T-cell (primary cell): ENCODE measurements at places on chromosomes 16 and 17.

DNA sequence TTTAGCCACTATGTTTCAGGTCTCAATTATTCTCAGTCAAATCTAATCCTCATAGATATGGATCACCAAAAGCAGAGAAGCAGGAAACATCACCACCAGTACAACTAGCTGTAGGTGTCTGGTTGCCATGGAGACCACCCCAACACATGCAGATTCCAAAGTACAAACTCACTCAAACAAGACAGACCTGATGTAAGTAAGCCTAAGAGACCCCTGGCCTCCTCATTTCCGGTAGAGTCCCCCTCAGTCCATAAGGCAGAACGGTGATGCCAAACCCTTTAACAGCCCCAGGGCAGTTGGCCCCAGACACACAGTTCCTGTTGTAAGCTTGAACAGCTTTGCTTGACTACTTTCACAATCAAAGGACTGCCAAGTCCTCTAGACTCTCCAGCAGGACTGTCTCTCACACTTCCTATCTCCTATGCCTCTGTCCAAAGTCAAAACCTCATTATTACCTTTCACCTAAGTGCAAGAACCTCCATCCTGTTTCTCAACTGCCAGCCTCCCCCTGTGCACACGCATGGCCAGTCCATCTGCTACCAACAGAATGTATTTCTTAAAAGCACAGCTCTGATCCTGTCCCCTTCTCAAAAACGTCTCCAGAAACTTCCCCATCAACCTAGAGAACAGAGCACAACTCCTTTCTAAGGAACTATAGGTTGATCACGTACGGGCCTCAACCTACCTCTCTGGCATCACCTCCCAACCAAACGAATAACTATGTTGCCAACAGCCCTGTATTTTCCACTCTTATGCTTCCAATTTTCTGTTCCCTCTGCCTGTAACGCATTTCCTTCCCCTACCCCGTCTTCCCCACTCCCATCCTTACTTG lies 23.9 kb downstream of the SLC39A11 start:
- no peak overlapping the region for H3K27ac ChIP-seq
- no peaks in the 10 kb centered on the region for H3K27me3 ChIP-seq
- peaks cover 7% of the 10 kb centered on the region for H3K36me3 ChIP-seq
- H3K4me3 ChIP-seq: no peak overlapping the region

DNA sequence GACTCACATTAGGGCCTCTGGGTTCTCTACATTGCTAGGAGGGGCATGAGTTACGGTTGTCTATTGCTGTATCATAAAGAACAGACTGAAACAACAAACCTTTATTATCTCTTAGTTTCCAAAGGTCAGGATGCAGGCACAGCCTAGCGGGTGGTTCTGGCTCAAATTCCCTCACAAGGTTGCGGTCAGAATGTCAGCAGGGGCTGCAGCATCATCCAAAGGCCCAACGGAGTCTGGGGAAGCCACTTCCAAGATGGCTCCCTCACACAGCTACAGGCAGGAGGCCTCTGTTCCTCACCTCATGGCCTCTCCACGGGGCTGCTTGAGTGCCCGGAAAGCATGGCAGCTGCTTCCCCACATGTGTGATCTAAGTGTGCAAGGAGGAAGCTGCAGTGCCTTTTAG lies 29.6 kb upstream of the ZFPM1 start:
- H3K4me1 ChIP-seq: no peaks in the 10 kb centered on the region
- no peak overlapping the region for H3K4me3 ChIP-seq
- no peaks in the 10 kb centered on the region for H3K36me3 ChIP-seq
- no peak overlapping the region for H3K27ac ChIP-seq
- no peak for DNase-seq
- H3K27me3 ChIP-seq: peaks cover 29% of the 10 kb centered on the region

- no peak overlapping the region for H3K27ac ChIP-seq
- no peaks in the 10 kb centered on the region for H3K27me3 ChIP-seq
- no peak for DNase-seq
- peaks cover 29% of the 10 kb centered on the region for H3K36me3 ChIP-seq
- H3K4me1 ChIP-seq: no peaks in the 10 kb centered on the region
- no peak overlapping the region for H3K4me3 ChIP-seq
Observed at GRCh38 chr16:30740364-30741251, 7.6 kb upstream of the PHKG2 start.

- no peaks in the 10 kb centered on the region for H3K4me1 ChIP-seq
- H3K4me3 ChIP-seq: no peak overlapping the region
- no peaks in the 10 kb centered on the region for H3K27me3 ChIP-seq
- no peak overlapping the region for H3K27ac ChIP-seq
Observed at GRCh38 chr16:50229149-50229726, 37.1 kb upstream of the ADCY7 start.

DNA sequence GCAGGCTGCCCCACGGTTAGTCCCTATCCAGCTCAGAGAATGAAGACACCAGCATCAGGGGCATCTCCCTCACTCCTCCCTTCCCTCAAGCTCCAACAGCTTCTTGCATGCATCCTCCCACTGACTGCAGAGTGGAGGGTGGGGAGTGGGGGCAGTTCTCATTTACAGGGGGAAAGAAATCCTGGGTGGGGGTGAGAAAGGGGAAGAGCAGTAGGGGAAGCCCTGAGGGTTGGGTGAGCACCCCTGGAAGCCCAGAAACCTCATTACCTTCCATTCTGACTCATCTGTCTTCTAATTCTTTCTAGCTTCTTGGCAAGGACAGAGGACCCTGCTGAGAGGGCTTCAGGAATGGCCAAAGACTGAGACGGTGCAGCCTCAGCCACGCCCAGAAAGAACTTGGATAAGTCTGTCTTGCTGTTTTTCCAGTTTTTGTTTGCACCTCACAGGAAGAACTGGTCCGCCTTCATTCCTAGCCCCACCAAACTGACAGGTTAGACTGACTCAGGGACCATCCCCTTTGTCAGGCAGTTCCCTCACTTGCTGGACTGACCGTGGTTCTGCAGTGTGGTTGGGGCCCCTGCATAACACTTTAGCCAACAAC lies 52.5 kb upstream of the WSB1 start:
- no peak overlapping the region for H3K27ac ChIP-seq
- DNase-seq: no peak

GRCh38 chr16:75228143-75228976 lies 9.6 kb downstream of the CTRB1 start:
- no peaks in the 10 kb centered on the region for H3K36me3 ChIP-seq
- no peak for DNase-seq
- H3K4me1 ChIP-seq: no peaks in the 10 kb centered on the region
- no peak overlapping the region for H3K27ac ChIP-seq

DNA sequence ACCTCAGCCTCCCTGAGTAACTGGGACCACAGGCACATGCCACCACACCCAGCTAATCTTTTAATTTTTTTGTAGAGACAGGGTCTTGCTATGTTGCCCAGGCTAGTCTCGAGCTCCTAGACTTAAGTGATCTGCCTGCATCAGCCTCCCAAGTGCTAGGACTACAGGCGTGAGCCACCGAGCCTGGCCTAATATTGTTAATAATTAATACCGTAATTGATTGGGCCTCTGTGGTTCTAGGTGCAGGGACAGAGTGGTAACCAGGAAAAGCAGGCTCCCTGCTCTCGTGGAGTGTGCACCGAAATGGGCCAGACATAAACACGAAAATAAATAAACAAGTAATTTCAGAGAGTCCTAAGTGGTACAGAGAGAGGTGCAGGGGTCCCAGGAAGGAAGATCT lies 241.0 kb downstream of the GSG1L start:
- H3K27ac ChIP-seq: no peak overlapping the region
- no peaks in the 10 kb centered on the region for H3K4me1 ChIP-seq
- no peak overlapping the region for H3K4me3 ChIP-seq
- H3K36me3 ChIP-seq: no peaks in the 10 kb centered on the region
- H3K27me3 ChIP-seq: peaks cover 25% of the 10 kb centered on the region
- DNase-seq: no peak

DNA sequence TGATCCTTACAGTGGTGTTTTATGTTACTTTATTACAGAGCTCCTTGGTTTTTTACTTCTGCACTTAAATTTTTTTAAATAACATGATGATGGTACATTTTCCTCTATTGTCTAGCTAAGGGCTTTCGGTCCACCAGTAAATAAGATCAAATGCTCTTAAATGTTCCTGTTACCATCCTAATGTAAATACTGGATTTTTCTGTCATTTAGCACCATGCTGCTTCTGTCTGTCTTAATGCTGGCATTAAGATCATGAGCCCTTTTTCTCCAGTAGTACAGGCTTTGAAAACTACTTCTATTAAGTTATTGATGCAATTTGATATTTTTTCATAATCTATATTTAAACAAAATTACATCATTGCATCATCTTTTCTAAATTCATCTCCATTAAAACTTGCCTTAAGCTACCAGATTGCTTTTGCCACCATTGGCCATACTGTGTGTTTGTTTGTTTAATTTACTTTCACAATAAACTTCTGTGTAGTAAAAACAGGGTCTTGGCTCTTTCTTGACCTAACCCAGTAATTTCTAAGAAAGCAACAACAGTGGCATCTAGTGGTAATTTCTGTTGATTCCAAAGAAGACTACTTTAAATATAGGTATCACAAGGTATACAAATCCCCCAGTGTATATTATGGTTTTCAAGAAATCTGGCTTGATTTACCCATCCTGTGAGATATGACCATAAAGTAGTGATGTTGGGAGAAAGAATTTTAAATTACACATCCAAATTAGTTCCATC lies 9.0 kb upstream of the PHAF1 start:
- H3K4me3 ChIP-seq: no peak overlapping the region
- H3K27me3 ChIP-seq: no peaks in the 10 kb centered on the region
- H3K4me1 ChIP-seq: no peaks in the 10 kb centered on the region
- no peaks in the 10 kb centered on the region for H3K36me3 ChIP-seq

DNA sequence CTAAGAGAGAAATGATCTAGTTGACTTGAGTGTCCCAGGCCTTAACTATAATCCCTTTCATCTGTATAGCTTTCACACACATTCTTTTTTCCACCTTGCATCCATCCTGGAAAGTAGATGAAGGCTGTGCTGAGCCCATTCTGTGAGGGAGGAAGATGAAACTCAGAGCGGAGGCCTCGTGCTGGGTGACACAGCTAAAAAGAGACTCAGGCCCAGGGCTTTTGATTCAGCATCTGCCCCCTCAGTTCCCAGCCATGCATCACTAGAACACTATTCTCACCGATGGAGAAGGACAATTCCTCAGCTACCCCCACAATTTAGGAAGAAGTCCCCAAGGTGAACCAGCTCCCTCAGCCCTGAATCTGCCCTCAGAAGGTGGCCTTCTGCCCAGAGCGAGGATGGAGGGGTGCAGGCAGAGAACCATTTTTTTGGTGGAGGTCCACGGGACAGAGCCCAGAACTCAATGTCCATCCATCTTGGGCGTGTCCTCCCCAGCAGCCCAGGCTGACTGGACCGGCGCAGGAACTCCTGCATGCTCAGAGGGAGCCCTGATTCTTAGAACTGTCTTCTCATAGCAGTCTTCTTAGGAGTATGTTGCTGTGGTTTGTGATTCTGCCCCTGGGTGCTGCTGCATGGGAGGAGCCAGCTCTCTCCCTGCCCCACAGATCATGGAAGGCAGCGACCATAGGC lies 5.8 kb upstream of the MYCBPAP start:
- H3K36me3 ChIP-seq: no peaks in the 10 kb centered on the region
- no peak for DNase-seq
- H3K4me3 ChIP-seq: no peak overlapping the region
- H3K4me1 ChIP-seq: peaks cover under 1% of the 10 kb centered on the region
- no peak overlapping the region for H3K27ac ChIP-seq

DNA sequence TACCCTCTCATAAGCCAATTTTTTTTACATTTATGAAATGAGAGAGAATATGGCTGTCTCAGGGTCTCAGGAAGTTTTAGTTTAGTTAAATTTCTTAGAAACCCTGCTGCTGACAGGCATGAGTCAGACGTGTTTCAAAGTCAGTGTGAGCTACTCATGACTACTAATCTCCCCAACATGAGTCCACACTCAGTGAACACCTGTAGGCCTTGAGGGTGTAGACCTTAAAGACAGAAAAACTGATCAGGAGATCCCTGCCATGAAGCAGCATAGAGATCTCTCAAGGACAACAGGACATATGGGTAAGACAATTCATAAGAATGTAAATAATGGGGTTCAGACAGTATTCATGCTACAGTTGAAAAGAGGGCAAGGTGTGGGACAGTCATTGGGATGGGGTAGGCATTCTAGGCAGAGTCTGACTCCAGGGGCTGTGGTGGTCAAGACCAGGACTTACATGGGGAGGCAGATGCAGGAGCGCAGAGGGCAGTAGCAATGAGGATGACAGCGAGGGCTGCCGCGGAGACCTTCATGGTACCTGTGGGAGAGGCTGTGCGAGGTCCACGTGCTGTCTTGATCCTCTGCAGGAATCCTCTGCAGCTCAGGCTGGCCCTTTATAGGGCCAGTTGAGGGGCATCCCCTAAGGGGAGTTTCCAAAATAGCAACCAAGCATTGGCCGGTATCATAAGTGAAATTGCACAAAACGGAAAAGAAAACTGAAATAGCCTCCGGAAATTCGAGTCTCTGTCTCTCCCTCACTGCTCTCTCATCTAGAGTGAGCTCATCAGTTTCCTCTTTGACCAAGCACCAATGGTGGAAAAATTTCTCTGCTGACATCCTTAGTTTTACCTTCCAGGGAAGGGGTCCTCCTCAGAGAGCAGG lies at the start of gene CCL5:
Gene CCL5 (minus strand): TSS at position 588 of the 882 bp plus-strand sequence.
- H3K4me1 ChIP-seq: peaks cover 21% of the 10 kb centered on the region
- peak within 1 kb of the TSS; percentile 78 for H3K27ac ChIP-seq
- DNase-seq: peak; percentile 42
- no peaks in the 10 kb centered on the region for H3K27me3 ChIP-seq
- no peaks in the 10 kb centered on the region for H3K36me3 ChIP-seq

DNA sequence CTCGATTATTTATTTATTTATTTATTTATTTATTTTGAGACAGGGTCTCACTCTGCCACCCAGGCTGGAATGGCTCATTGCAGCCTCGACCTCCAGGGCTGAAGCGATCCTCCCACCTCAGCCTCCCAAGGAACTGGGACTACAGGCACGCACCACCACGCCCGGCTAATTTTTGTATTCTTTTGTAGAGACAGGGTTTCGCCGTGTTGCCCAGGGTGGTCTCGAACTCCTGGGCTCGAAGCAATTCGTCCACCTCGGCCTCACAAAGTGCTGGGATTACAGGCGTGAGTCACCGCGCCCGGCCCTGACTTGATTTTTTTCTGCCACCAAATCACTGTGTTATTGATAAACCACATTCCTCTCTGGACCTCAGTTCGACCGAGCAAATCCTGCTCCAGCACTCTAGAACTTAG lies 758 bp upstream of the RPL23A start:
- peaks cover 32% of the 10 kb centered on the region for H3K36me3 ChIP-seq
- H3K27me3 ChIP-seq: no peaks in the 10 kb centered on the region
- peak overlapping the region; percentile 86 for H3K4me3 ChIP-seq
- no peak for DNase-seq
- peaks cover 17% of the 10 kb centered on the region for H3K4me1 ChIP-seq
- H3K27ac ChIP-seq: peak overlapping the region; percentile 75

- no peak overlapping the region for H3K4me3 ChIP-seq
- H3K27ac ChIP-seq: no peak overlapping the region
- no peaks in the 10 kb centered on the region for H3K36me3 ChIP-seq
- peaks cover 2% of the 10 kb centered on the region for H3K4me1 ChIP-seq
- DNase-seq: no peak
Observed at GRCh38 chr16:85562093-85562786, 50.9 kb upstream of the GSE1 start.

- no peaks in the 10 kb centered on the region for H3K27me3 ChIP-seq
- DNase-seq: peak; percentile 34
Observed at GRCh38 chr17:10683853-10684252, 13.5 kb downstream of the SCO1 start.
